ENCODE measurements at places on chromosomes 6 and 20.

- no peak for DNase-seq
Measured at GRCh38 chr6:168050881-168051586, 28.0 kb downstream of the FRMD1 start.

DNA sequence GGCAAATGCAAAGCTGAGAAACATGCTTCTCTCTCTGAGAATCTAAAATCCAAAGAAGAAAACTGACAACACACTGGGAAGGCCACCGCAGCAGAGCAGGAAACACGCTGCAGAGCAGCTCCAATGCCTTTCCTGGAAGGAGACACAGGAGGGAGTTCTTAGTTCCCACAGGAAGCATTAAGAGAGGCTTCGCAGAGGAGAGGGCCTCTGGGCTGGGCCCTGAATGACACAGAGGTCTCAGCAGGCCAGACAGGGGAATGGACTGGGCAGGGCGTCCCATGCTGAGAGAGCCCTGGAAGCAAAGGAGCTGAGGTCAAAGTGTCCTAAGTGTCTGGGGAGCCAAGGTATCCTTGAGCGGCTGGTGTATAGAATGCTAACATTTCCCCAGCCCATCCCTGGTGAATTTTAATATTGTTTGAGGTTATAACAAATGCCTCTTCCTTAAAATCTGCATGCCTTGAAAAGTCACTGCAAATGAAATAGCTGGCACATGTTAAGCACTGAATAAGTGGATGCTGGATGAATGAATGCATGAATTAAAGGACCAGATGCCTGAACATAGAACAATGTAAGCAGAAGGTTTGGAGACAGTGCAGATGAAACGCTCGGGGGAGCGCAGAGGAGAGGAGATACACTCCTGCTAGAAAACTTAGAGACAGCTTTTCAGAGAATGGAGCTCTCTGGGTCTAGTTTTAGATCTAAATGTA, 110.0 kb upstream of the SYNDIG1 start:
- no peak for DNase-seq

- DNase-seq = no peak
Measured at GRCh38 chr20:50674138-50674825, 17.1 kb downstream of the RIPOR3 start.

DNA sequence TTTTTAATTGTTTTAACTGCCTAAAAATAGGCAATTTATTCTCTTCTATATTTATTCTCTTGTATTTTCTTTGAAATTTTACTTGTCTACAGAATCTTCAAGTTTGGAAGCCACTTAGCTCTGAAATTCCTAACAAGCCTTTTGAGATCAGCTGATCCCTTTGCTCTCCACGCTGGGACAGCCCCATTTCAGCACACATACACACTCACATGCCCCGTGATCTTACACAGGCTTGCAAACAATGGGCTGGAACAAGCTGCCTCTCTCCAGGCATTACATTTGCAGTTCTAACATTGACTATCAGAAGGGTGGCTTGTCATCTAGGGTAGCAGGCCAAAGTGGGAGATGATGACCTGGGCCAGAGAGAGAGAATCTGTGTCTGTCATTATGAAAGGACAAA, 62.1 kb upstream of the RAB32 start:
- DNase-seq = no peak

GRCh38 chr6:4017834-4018170, 61.1 kb downstream of the FAM217A start:
- no peak for DNase-seq

- no peak for DNase-seq
Measured at GRCh38 chr6:40353197-40353966, 233.8 kb downstream of the LRFN2 start.

- DNase-seq = no peak
Measured at GRCh38 chr6:70336996-70337742, 34.3 kb upstream of the COL9A1 start.

GRCh38 chr6:82458705-82459104, 95.1 kb downstream of the TPBG start:
- no peak for DNase-seq

GRCh38 chr6:129709769-129710449, at the start of gene ARHGAP18:
TSS of gene ARHGAP18 (minus strand) at chr6:129710177. CDS start at chr6:129710136, 41 bp downstream.
- DNase-seq = peak; percentile 59

GRCh38 chr6:802701-803100, 109.8 kb upstream of the EXOC2 start:
- DNase-seq = no peak

- no peak for DNase-seq
Measured at GRCh38 chr6:106870824-106871717, 103.5 kb downstream of the CD24 start.

DNA sequence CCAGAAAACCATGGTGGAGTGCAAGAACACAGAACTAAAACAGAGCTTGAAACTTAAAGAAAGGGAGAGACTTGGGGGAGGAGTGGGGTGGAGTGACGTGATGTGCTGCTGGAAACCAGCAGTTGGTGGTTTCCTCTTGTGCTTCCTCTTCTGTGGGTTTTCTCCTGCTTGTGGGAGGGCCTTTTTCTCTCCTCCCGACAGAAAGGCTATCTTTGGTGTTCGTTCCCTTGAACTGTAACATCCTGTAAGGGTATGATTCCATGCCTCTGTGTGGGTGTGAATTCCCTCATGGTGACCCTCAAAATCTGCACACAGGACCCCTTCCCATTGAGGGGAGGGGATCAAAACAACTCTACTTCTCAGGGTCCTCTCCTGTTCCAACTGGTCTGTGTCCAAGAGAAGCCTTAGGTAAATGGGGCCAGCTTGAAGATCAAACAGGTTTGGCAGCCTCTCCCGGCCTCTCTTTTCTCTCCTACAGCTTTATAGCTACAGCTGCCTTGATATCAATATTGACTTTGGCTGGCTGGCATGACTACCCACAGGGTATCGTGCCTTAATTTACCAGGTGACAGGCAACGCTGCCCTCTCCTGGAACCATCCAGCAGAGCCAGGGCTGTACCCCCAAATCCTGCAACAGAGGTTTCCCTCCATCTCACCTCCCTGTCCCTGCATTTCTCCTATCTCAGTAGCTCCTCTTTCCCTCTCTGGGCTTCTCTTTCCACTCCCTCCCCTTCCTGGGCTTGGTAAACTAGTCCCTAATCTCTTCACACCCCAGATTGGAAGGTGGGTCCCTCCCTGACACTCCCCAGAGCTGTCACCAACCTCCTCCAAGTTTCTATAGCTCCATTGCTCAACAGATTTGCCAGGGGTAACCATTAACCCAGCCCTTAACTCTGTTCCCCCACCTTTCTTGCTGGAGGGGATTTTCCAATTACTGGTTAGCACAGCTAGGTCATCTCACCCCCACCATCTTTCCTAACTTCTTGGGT, 1.5 kb upstream of the MSH5 start:
- no peak for DNase-seq

DNA sequence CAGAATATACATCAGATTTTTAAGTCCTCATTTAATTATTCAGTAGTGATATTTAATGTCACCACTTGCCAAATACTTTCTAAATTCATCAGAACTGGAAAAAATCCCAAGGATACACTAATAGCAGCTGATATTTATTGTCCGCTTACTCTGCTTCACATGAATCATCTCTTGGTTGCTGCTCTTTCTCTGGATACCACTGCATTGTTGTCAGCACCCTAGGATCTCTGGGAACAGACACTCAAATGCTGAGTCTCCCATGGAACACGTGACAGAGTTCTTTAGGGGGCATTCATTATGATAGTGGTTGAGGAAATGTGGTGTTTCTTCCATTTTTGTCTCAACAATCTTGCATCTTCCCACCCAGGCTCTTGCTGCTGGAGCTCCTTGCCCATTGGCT, 318.0 kb downstream of the RFPL4B start:
- DNase-seq = no peak

- DNase-seq = no peak
Measured at GRCh38 chr6:36685166-36685924, 6.8 kb downstream of the CDKN1A start.

DNA sequence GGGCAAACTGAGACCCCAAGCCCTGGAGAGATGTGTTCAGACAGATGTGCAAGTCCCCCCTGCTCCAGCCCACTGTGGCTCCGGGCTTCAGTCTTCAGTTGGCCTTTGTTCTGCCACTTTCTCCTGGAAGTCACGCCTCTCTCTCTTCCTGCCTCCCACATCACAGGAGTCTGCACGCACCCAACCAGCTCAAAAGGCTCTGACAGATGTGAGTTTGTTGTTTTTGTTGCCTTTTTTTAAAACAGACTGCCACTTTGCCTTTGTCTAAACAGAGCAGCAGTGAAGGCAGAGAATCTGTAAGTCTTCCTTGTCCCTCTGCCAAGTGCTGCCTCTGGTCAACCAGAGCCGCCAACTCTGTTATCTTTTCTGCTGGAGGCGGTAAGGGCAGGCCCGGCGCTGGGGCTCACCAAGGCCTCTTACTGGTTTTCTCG, 149.7 kb downstream of the TFAP2C start:
- no peak for DNase-seq

DNA sequence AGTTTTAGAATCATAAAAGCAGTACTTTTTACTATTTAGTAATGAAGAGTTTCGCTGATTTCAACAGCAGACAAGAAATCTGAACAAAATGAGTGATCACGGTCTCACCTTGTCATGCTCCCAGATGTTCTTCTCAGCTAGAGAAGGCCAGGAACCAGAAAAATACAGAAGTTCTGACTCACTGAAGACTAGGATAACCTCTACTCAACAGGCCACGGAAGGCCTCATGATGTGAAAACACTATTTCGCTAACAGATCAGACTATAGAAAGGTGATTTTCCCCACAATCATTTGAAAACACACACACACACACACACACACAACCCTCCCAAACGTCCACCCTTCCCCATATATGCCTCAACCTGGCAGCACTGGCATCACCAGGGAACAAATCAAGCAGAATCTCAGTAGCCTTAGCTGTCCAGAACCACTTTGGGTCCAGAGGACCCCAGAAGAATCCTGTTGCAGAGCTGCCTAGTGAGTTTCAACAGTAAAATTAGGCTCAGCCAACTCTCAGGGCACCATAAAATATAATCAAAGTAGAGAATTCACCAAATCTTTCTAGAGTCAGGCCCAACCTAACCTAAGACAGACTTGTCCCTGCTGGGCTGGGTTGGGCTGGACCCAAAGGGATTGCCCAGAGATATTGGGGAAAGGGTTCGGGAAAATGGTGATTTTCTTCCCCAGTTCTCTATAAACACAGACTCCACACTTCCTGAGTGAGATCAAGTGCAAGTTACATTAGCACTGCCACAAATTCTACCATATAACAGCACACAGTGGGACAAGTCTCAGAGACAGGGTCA, 7.9 kb downstream of the EXOC2 start:
- no peak for DNase-seq

GRCh38 chr6:1639430-1639829, 29.7 kb downstream of the FOXC1 start:
- DNase-seq = no peak

DNA sequence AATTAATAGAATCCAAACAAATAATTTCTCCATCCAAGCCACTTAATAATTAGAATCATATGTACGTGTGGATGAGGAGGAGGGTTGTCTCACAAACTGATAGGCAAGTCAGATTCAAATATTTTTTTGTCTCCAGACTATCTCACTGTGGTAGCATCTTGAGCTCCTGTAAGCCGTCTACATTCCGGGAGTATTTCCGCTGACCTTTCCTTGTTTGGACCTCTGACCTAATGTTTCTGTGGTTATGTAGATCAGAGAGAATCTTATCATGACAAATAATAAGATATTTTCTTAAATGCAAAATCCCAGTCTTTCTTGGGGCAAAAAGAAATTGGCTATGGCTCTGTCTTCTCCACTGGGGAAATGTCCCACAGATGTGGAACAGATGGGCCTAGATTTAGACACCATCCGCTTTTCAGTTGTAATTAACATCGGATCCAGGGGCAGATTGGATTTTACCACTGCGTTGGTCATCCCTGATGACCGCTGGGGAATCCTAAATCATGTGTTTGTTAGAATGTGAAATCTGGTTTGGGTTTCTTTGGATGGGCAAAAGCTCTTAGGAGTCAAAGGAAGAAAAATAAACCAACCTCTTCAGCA, 197.1 kb upstream of the RIN2 start:
- DNase-seq = no peak

GRCh38 chr6:163354085-163354484, 60.4 kb upstream of the QKI start:
- DNase-seq = no peak

- peak; percentile 67 for DNase-seq
Measured at GRCh38 chr6:28988536-28989311, 16.4 kb downstream of the ZNF311 start.

DNA sequence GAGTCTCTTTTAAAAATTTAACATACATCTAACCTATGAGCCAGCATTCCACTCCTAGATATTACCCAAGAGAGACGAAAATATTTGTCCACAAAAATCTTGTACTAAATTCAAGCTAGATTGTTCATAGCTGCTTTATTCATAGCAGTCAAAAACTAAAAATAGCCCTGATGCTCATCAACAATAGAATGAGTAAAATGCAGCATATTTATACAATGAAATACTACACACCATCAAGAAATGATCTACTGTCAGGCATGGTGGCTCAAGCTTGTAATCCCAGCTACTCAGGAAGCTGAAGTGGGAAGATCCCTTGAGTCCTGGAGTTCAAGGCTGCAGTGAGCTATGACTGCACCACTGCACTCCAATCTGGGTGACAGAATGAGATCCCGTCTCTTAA, 22.0 kb upstream of the SRC start:
- DNase-seq = no peak

- no peak for DNase-seq
Measured at GRCh38 chr20:23039136-23039875, 4.2 kb downstream of the SSTR4 start.

- DNase-seq = no peak
Measured at GRCh38 chr6:124881898-124882578, 80.2 kb upstream of the RNF217 start.

DNA sequence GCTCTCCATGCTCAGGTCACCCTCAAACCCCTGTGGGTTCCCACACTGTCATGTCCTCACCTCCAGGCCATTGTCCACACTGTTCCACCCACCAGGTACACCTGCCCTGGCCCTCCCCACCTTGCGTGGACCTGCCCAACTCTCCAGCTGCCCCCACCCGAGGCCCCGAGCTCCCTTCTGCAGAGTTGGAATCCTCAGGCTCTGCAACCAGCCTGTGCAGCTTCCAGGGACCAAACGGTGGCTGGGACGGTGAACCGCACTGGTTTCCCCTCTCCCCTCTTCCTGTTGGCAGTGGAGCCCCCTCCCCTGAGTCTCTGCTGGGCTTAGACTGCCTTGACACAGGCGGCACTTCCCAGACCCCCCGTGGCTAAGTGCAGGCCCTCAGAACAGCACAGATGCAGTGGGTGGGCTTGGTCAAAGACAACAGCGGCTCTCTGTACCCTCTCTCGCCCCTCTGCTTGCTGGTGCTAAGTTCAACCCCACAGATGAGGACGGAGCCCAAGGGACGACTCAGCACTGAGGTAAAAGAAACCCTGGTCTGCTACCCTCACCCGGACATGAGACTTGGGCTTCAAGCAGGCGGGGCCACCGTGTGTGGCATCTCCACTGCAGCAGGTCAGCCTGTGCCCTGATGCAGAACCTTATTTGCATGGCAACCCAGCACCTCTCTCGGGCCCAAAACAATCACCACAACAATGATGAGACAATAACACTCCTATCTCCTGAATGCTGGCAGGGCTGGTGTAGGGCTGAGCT, 11.0 kb downstream of the ZBP1 start:
- DNase-seq = no peak

- DNase-seq = no peak
Measured at GRCh38 chr6:33567836-33568235, 12.2 kb downstream of the BAK1 start.

Measured in activated CD4-positive, alpha-beta T cell treated with anti-CD3 and anti-CD28 coated beads, Interleukin-2, amount 50 U/mL, for 24 hours (primary cell).